ENCODE measurements at places on chromosomes 1 and 21. TPM values are rescaled to one million over a fixed set of nuclear protein-coding genes. Genes with fewer than 3 reads are reported as not detected.

Gene KAZN
- total RNA-seq: 0.76 TPM

Gene KCNQ4
- 5.6 TPM for total RNA-seq

Gene FAM78B
- total RNA-seq: 9.8 TPM

Gene TRIM63
- total RNA-seq: 74.2 TPM

Gene ZMYM4
- total RNA-seq: 27.6 TPM

Gene C8A
- total RNA-seq: not detected

Gene NHLH1
- total RNA-seq: not detected

Gene DLGAP3
- 0.08 TPM for total RNA-seq

Gene CYP4X1
- total RNA-seq: 1.1 TPM

Gene PTPRC
- 3.9 TPM for total RNA-seq

Gene SEMA6C
- 136 TPM for total RNA-seq

Gene SELL
- 1.1 TPM for total RNA-seq

Gene OR2W3
- 0.24 TPM for total RNA-seq

Gene RIMKLA
- total RNA-seq: 1.2 TPM

Gene TMEM54
- total RNA-seq: 4.8 TPM

Gene MTF2
- total RNA-seq: 8.0 TPM

Gene EDARADD
- not detected for total RNA-seq

Gene BSDC1
- total RNA-seq: 36.7 TPM

Data from psoas muscle (tissue), 8 donors.